ENCODE measurements at places on chromosomes 11 and 22.
A peak's percentile ranks its signal among the peaks of the same experiment; 100 is the strongest.

DNA sequence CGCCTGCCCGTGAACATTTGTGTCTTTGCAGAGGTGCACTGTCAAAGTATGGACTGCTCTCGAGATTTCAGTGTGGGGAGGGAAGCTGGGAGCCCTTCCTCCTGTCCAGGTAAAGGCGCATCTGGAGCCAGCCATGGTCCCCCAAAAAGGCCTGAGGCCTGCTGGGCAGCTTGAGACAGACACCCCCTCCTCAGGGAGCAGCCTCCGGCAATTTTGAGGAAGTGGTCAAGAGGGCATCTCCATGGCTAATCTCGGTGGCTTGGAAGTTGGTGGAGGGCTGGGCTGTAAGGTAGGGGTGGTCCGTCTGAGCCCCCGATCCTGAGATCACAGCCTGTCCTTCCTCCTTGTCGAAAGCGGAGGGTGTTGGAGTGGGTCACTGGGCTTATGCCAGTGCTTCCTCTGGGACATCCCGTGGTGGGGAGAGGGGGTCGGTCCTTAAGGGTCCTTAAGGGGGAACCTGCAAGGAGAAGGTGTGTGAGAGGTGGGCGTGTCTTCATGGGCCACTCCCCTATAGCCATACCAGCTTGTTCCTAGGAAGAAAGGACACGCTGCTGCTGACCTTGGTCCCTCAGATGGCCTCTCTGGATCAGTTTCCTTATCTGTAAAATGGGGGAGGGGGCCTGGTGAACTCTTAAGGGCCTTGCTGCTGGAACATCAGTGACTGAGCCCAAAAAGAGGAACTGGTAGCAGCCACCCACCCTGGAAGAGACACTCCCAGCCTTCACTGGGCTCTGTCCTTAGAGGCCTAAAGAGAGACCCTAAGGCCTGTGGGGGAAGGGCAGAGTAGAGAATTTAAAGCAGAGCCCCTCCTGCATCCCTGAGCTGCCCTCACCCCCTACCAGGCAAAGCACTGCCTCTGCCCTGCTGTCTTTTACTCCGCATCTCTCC is 2.6 kb downstream of the KCNC1 start:
- no peak for DNase-seq

- peak; percentile 26 for DNase-seq
Observed at GRCh38 chr11:116853461-116854073, 16.1 kb upstream of the APOA1 start.

- DNase-seq, result no peak
Observed at GRCh38 chr11:888310-889212, 22.0 kb downstream of the CHID1 start.

DNA sequence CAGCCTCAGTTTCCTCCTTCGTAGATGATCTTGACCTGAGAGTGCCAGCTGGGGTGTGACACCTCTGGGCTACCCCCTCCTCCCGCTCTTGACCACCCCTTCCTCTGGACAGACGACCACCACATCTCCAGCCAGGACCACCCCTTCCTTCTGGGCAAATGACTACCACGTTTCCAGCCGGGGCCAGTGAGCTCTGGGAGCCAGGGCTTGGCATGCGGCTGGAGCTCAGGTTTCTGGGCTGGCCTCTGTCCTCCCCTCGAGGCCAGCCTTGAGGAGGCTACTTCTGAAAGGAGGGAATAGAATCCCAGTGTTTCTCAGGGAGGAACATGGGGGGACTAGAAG is 120.9 kb downstream of the KCNQ1OT1 start:
- DNase-seq, result no peak

GRCh38 chr11:72735495-72736027 is 16.6 kb downstream of the ARAP1 start:
- DNase-seq, result no peak

DNA sequence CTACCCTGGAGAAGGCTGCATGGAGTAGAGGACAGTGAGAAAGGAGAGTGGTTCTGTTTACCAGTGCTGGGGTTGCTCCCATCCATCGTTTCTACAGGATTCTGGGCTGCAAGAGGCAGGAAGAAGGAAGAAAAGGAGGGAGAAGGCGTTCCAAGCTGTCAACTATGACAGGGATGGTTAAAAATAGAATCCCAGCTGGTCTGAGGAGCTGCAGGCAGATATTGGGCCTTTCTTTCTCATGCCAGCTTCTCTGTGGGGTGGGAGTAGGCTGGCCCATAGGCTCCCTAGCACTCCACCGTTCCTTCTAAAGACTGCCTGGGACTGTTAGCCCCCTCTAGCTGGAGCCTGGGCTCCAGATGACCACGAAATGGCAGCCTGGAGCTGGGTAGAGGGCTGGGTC is 13.6 kb downstream of the CCKBR start:
- no peak for DNase-seq

All from stimulated activated CD4-positive, alpha-beta T cell treated with anti-CD3 and anti-CD28 coated beads, Interleukin-12 subunit alpha, Interleukin-12 subunit beta, amount 100 ng/mL, for 24 hours (primary cell).